ENCODE measurements at places on chromosomes 7 and 10.

- no peaks in the 10 kb centered on the region for H3K4me1 ChIP-seq
- H3K27me3 ChIP-seq: no peaks in the 10 kb centered on the region
- DNase-seq: no peak
- no peak overlapping the region for H3K27ac ChIP-seq
- no peak overlapping the region for H3K4me3 ChIP-seq
These were observed 121.7 kb upstream of the CCDC6 start for GRCh38 chr10:60028081-60028480.

DNA sequence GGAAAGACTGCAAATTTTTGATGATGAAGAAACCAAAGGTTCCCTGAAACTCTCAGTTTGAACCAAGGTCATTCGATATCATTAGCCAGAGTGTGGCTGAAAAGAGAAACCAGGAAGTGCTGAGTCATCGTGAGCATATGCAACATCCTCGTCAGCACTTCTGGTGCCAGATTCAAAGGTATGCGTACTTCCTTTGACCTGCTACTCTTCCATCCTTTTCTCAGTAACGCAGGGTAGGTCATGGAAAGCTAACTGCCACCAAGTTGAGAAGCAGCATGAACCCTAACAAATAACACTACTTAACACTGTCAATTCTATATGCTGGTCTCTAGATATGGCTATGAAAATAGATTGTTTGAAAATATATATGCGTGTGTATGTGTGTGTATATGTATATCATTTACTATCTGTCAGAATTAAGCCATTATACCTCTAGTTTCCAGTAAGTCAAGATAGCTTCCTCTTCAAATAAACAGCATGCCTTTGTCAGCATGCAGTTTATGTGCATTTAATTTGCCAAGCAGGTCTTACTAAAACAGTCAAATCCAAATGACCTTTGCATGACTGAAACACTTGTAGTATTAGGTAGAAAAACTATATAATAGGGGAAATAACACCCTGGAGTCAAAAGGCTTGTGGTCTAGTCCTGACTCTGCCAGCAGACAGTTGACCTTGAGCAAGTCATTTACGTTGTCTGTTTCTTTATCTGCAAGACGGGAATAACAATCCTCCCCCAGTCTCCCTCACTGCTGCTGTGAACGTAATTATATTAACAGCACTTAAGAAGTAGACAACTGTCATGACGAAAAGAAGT lies 26.4 kb downstream of the CDK6 start:
- peak overlapping the region; percentile 10 for H3K27ac ChIP-seq
- no peaks in the 10 kb centered on the region for H3K36me3 ChIP-seq
- H3K27me3 ChIP-seq: no peaks in the 10 kb centered on the region
- peak overlapping the region; percentile 21 for H3K4me3 ChIP-seq

GRCh38 chr10:58952747-58953466 lies 223.5 kb upstream of the PHYHIPL start:
- H3K27ac ChIP-seq: peak overlapping the region; percentile 75
- no peaks in the 10 kb centered on the region for H3K4me1 ChIP-seq
- H3K27me3 ChIP-seq: no peaks in the 10 kb centered on the region
- DNase-seq: no peak
- H3K4me3 ChIP-seq: no peak overlapping the region
- no peaks in the 10 kb centered on the region for H3K36me3 ChIP-seq

GRCh38 chr7:84941936-84942335 lies 244.9 kb downstream of the SEMA3D start:
- H3K36me3 ChIP-seq: no peaks in the 10 kb centered on the region
- no peak overlapping the region for H3K4me3 ChIP-seq
- H3K27ac ChIP-seq: no peak overlapping the region
- no peak for DNase-seq
- no peaks in the 10 kb centered on the region for H3K4me1 ChIP-seq

GRCh38 chr7:127833641-127834040 lies 181.6 kb downstream of the SND1 start:
- no peak overlapping the region for H3K4me3 ChIP-seq
- no peaks in the 10 kb centered on the region for H3K27me3 ChIP-seq
- H3K36me3 ChIP-seq: no peaks in the 10 kb centered on the region
- no peak for DNase-seq

DNA sequence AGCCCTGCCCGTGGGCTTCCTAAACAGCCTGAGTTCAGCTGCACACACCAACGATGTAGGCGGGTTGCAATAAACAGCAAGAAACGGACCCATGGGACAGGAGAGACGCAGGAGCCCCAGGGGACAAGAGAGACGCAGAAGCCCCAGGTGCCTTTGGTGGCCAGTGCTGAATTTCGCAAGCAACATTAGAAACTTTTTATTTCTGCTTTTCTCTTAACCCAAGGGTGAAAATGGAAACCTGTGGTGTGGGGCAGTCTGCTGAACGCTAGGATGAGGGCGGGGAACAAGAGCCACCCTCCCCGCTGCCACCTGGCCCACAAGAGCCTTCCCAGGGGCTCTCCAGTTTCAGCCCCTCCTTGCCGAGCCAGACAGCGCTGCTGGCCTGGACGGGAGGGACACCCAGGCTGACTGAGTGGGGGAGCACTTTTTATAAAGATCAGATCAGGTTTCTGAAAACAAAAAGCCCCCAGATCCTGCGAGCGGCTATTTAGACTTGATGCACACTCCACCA lies 20.0 kb upstream of the GPR146 start:
- no peaks in the 10 kb centered on the region for H3K36me3 ChIP-seq
- H3K4me3 ChIP-seq: no peak overlapping the region
- no peak for DNase-seq
- no peaks in the 10 kb centered on the region for H3K27me3 ChIP-seq

DNA sequence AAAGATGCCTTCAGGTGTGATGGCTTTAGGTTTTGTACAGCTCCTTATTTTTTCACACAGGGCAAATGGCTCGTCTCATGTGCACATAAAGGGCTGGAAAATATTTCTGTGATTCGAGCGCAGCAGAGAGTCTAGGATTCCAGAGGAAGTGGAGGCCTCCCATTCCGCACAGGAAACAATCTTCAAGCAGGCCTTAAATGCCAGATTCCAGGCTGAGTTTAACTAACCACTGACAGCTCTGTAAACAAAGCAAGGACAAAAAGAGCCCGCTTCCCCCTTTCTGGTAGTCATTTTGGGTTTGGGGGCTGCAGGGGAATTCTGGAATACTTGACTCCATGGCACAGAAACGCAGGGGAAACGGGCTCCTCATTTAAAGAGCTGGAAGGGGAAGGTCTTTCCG lies 87.2 kb downstream of the CALD1 start:
- DNase-seq: no peak
- H3K27me3 ChIP-seq: no peaks in the 10 kb centered on the region
- peak overlapping the region; percentile 73 for H3K27ac ChIP-seq
- no peaks in the 10 kb centered on the region for H3K4me1 ChIP-seq
- no peak overlapping the region for H3K4me3 ChIP-seq
- H3K36me3 ChIP-seq: peaks cover 5% of the 10 kb centered on the region

DNA sequence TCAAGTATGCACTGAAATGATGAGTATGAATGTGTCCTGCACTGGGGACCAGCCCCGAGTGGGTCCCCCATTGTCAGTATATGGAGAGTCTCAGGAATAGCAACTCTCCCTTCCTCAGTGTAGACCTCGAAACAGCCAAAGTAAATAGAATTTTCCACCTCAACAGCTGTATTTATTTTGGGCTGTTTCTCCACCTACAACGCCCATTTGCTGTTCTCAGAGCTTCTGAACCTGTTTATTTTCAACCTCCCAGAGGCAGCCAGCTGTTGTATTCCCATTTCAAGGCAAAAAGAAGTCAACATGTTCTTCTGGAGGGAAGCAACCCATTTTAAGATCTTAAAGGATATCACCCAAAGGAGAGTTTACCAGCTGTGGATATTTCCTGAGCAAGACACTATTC lies 59.6 kb upstream of the BICC1 start:
- H3K36me3 ChIP-seq: no peaks in the 10 kb centered on the region
- DNase-seq: no peak
- no peaks in the 10 kb centered on the region for H3K27me3 ChIP-seq
- H3K27ac ChIP-seq: no peak overlapping the region

- no peak overlapping the region for H3K4me3 ChIP-seq
- no peaks in the 10 kb centered on the region for H3K4me1 ChIP-seq
- no peak for DNase-seq
- H3K27ac ChIP-seq: no peak overlapping the region
- H3K27me3 ChIP-seq: no peaks in the 10 kb centered on the region
These were observed 117.1 kb upstream of the DIP2C start for GRCh38 chr10:806451-807162.

Measured in breast epithelium (tissue), 4 donors.